ENCODE measurements at places on chromosomes 1 and 21.

DNA sequence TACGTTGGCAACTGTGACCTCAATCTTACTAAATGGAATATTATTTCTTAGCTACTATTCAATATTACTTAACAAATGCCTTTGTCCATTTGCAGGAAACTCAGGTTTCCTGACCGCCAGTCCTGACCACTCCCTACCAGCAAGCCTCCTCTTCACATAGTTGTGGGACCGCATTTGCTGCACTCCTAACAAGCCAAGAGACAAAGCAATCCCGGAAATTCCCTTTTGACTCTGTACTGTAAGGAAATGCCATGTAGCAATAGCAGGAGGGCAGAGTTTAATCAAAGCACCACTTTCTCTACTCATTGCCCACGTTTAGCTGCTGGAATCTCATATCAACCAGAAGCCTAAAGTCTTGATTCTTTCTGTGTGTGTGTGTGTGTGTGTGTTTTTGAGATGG lies 28.1 kb upstream of the ACBD6 start:
- DNase-seq = no peak

DNA sequence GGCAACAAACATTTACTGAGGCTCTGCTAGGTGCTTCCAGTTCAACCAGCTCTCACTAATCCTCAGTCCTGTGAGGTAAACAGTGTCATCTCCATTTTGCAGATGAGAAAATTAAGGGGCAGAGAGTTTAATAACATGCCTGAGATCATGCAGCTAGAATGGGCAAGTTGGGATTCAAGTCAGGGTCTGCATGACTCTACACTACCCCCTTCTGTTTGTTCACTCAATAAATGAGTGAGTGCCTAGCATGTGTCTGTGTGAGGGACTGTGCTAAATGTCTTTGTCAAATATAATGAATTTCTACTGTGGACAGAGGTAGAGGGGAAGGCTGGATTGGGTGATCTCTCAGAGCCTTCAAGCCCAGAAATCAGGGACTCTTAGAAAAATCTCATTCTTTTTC lies 4.5 kb downstream of the PEF1 start:
- DNase-seq = no peak

DNA sequence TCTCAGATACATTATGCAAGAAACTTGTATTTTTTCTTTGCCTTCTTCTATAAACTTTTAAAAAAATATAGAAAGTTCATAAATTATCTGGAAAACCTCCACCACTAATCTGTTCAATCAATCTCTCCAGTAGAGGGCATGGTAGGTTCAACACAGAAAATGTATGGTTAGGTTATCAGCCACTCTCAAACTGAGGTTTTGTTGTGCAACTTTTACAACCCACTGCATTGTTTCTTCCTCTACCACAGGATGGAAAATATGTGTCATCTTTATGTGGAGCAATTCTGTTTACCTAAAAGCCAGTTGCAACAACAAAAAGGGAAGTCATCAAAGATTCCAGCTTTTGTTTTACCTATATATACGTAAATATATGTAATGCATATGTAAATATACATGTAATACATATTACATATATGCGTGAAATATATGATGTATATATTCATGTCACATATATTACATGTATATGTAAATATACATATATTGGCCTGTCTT lies 3.0 kb upstream of the RGS2 start:
- peak; percentile 58 for DNase-seq

DNA sequence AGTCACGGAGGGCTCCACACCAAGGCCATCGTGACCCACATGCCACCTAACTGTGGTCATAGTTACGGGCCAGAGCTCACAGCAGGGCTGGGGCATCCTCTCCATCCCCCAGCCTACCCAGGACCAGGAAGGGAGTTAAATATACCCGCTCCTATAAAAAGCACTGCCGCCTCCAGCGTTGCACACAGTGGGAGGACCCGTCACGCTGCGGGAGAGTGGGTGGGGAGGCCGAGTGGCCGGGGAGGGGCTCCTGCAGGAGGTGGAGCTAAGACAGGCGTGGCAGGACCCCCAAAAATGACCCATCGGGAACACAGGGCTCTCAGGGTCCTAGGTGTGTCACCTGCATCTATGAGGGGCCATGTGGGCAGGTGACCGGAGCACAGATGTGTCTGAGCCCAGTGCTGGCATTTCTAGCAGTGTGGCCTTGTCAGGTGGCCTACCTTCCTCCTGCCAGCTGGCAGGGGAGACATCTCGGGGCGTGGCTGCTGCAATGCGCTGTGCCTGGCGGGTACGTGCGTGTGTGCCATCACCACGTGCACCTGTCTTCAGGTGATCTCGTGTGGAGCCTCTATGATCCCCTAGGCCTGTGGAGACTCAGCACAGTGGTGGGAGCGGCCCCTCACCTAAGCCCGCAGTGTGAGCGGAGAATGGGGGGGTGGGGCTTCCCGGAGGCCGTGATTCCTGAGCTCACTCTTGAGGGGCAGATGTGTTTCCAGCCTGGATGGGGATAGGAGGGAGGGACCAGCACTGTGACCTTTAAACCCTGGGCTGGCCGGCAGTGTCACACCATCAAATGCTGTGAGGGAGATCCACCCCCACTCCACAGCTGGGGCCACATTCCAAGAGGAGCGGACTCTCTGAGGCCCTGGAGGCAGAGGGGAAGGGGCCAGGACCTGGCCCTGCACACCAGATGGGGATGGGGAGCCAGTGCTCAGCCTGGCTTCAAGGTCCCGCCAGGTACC lies 17.7 kb downstream of the AGRN start:
- DNase-seq = no peak

DNA sequence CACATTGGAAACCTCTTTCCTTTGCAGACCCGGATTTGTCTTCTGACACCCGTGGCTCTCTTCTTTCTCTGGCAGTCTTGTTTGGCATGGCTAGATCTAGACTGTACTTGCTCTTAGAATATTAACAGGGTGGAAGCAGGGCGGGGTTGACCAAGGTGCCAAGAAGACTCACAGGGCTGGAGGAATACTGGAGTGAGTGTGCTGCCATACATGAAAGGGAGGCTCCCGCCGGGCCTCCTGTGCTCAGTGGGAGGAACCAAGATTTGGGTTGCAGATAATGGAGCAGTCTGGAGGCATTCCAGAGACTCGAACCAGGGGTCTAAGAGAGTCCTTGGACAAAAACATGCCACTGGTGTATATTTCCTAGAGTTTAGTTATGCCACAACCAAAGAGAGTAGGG lies 27.6 kb upstream of the SNX27 start:
- no peak for DNase-seq

DNA sequence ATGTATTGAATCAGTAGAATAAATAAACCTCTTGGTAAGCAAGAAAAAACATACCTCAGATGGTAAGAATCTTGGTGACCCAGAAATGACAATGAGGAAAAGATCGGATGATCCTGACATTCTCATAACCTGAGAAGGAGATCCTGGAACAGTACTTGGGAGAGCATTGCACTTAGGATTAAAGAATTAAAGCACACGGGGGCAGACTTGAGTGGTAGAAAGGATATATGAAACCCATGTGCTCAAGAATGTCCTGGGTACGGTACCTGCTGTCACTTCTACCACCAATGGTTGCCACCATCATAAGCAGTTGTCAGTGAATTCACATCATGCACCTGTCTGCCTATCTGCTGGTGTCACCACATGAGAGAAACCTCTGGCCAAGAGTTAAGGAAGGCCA lies 108.9 kb upstream of the GJB5 start:
- DNase-seq = no peak

DNA sequence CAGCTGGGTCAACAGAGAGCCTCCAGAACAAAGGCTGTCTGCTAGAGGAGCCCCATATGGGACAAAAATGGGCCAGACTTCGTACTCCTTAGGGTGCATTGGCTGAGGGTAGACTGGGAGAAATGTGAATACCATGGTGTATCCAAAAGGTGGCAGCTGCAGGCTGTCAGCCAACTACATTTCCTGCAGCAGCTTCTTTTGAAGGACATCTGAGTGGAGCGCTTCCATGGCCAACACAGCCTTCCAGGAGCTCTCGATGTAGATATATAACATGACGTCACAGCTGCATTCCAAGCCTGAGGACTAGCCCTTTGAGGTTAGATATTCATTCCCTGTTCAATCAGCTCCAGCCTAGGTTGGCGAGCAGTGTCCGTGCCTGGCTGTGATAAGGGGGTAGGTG lies 107.7 kb downstream of the MAB21L3 start:
- DNase-seq = no peak

DNA sequence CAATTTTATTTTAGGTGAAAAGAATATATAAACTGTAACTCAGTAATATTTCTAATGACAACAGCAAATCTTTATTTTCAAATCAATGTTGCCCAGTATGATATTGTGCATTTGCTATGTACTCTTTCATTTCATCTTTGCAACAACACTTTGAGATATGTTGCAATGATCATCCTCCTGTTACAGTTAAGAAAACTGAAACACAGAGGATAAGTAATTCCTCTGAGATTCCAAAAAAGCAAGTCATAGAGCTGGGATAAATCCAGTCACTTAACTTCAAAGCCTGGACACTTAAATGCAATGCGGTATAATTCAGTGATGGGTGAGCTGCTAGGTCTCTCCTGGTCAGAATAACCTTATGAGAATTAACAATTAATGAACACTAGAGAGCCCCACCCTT lies 48.6 kb upstream of the EXO1 start:
- no peak for DNase-seq

- no peak for DNase-seq
Measured at GRCh38 chr1:104702731-104703130, 953.0 kb downstream of the AMY1C start.

DNA sequence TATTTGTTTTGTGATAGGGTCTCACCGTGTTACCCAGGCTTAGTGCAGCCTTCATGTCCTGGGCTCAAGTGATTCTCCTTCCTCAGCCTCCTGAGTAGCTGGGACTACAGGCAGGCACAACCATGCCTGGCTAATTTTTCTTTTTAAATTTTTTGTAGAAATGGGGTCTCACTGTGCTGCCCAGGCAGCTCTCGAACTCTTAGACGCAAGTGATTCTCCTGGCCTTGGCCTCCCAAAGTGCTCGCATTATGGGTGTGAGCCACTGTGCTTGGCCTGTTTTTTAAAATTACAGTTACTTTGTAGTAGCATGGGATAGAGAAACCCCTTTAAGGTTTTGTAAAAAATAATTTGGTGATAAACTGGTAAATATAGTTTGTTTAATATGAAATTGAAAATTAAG lies 69.9 kb downstream of the RPS6KC1 start:
- DNase-seq = no peak

DNA sequence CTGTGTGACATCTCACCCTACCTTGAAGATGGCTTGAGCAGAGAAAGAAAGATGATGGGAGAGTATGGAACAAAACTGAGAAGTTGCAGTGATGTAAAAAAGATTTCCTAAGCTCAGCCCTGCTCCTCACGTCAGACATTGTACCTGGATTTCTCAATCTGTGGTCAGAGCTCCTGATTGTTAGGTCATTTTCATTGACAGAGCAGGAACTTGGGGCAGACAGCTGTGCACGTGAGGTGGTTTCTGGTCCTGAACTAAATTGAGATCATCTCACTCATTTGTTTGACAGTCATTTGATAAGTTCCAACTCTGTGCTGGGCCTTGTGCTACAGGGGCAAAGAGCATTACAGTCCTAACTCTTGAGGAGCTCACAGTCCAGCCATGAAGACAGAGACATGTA lies 10.2 kb downstream of the TRAF3IP3 start:
- DNase-seq = no peak

DNA sequence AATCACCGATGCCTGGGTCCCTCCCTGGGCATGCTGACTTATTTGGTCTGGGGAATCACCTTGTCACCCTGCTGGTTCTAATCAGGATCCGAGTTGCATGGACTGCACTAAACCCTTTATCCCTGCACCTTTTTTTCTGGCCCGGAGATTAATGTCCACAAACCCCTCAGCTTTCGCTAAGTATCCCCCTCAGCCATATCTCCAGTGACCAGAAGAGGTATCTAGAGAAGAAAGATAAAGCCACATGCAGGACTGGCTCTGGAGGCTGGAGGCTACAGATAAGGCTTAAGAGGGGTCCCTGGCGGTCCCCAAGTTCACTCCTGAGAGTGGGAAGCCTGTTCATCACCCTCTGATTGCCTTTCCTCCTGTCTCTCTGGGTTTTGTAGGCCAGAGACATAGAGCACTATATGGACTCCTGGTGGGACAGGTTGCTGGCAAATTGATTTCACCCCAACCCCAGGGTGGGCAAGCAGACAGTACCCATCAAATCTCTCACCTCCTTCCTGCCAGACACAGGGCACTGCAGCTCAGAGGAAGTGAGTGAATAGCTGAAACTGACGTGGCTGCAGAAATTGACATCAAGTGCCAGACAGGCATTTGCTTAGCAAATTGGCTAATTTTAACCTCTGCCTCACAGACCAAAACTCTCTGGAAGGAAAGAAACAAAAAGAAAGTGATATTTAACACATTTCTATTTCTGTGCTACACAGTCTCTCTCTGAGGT lies 38.8 kb downstream of the HMGB4 start:
- no peak for DNase-seq

GRCh38 chr1:10378081-10378841 lies 20.6 kb upstream of the PGD start:
- DNase-seq = no peak

GRCh38 chr1:147626739-147627138 lies 43.6 kb downstream of the ACP6 start:
- no peak for DNase-seq

DNA sequence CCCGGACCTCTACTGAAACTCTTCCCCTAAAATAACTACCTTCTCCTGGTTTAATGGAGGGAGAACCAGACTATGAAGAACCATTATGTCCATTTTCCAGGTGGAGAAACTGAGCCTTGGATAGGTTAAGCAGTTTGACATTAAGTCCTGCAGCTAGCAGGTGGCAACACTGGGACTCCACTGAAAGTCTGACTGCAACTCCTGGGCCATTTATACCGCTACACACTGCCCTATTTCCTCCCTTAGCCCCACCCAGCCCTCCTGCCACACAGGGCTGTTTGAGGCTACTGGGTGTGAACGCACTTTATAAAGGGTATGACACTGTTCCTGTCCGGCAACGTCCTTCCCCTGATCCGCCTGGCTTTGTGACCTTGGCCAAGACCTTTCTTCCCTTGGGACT lies 511 bp upstream of the INPP5B start:
- peak; percentile 30 for DNase-seq

- DNase-seq = no peak
Measured at GRCh38 chr1:181100934-181101333, 12.4 kb downstream of the IER5 start.

DNA sequence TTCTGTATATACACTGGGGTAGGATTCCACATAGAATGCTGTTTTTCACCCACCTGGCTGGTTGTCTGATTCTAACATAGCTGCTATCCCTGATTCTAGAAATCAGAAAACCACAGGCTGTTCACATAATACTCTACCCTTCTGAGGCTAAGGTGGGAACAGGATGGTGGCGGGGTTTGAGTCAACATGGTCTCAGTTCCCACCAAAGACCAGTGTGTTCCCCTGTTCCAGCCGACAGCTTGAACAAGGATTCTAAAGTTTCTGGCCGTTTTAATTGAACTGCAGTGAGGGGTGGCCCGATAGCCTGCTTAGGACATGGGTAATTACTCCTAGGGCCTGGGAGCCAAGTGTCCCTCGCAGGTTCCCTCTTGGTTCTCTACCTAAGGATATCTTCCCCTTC lies 38.4 kb downstream of the PEX14 start:
- no peak for DNase-seq
